ENCODE measurements at places on chromosomes 2 and 18. TPM values are rescaled to one million over a fixed set of nuclear protein-coding genes. Genes with fewer than 3 reads are reported as not detected.

CNTNAP5 gene
- total RNA-seq: not detected

DNA sequence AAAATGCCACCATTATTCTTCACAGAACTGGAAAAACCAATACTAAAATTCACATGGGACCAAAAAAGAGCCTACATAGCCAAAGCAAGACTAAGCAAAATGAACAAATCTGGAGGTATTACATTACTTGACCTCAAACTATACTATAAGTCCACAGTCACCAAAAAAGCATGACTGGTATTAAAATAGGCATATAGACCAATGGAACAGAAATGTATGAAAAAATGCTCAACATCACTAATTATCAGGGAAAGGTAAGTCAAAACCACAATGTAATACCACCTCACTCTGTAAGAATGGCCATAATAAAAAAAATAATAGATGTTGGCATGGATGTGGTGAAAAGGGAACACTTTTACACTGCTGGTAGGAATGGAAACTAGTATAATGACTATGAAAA lies 158.6 kb downstream of the CDH2 start:
- no peaks in the 10 kb centered on the region for H3K36me3 ChIP-seq
- no peak overlapping the region for H3K4me3 ChIP-seq
- no peaks in the 10 kb centered on the region for H3K4me1 ChIP-seq
- DNase-seq: no peak
- no peaks in the 10 kb centered on the region for H3K27me3 ChIP-seq
- H3K27ac ChIP-seq: no peak overlapping the region

EGR4 gene
- 1.9 TPM for total RNA-seq

DNA sequence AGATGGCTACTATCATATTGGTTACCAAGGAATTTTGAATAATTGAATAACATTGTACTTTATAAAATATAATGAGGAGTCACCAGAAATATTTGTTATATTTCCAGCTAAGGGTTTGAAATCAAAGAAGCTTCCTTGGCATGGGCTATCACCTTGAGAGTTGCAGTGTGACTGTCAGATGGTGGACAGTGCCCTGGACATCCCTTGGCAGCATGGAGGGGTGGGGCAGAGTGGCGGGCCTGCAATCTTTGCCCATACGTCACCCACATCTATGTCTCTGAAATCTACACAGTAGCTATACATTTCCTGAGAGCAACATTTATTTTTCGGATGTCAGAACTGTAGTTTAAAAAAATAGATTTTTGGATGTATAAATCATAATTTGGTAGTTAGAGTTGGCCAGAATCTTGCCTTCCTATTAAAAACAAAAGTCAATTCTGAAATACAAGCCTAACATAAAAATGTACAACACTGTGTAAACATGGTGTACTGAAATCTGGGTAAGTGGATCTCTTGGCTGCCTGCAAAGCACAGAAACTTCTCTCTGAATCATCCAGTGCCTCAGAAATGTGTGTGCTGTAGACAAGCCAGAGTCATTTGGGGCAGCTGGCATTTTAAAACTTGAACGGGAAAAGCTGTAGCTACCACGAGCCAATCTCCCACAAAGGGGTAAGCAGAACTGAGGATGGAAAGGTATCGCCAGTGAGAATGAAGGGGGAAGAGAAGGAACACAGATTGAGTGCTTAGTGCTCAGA lies 124.2 kb upstream of the ARHGAP28 start:
- H3K4me3 ChIP-seq: no peak overlapping the region
- H3K27me3 ChIP-seq: no peaks in the 10 kb centered on the region
- DNase-seq: no peak
- no peaks in the 10 kb centered on the region for H3K36me3 ChIP-seq
- no peak overlapping the region for H3K27ac ChIP-seq

DNA sequence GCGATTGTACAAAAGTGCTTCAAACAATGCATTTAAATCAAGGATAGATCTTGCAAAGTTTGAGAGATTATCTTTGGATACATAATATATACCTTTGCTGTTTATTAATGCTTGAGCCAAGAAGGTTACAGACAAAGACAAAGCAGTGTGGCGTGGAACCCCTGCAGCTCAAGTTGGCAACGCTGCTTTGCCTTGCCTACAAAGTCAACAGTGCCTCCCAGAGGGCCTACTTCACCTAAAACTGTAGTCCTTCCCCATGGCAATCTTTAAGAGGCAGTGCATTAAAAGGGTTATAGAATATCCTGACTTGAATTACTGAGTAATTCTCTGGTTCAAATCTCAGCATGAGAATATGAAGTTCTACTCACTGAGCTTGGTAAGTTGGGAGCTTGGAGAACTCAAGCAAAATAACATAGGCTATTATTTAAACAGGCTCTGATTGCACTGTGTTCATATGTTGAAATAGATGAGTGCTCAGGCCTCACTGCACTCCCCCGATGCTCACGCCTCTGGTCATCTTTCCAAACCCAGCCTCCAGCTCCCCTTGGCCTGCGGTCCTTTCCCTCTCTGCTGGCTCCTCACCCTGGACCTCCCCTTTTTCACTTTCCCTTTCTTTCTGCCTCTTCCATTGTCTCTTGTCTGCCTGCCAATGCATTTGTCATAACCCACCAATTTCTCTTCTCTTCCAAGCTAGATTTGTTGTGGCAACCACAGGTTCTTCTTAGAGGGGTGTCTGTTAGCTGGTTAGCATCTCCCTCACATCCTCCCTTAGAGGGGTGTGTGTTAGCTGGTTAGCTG lies 96.5 kb downstream of the MYT1L start:
- no peak overlapping the region for H3K4me3 ChIP-seq
- H3K27ac ChIP-seq: no peak overlapping the region
- no peaks in the 10 kb centered on the region for H3K27me3 ChIP-seq
- DNase-seq: no peak

LIMS4 gene
- 0.12 TPM for total RNA-seq

- peaks cover 2% of the 10 kb centered on the region for H3K27me3 ChIP-seq
- DNase-seq: no peak
- no peak overlapping the region for H3K4me3 ChIP-seq
- peaks cover 24% of the 10 kb centered on the region for H3K4me1 ChIP-seq
- no peak overlapping the region for H3K27ac ChIP-seq
- no peaks in the 10 kb centered on the region for H3K36me3 ChIP-seq
Measured at GRCh38 chr2:439556-440402, 151.9 kb upstream of the ALKAL2 start.

GRCh38 chr18:45690975-45691815 lies 32.8 kb upstream of the SLC14A1 start:
- peaks cover 31% of the 10 kb centered on the region for H3K4me1 ChIP-seq
- no peak overlapping the region for H3K4me3 ChIP-seq
- peak; percentile 55 for DNase-seq
- no peaks in the 10 kb centered on the region for H3K36me3 ChIP-seq
- peaks cover 44% of the 10 kb centered on the region for H3K27me3 ChIP-seq

DNA sequence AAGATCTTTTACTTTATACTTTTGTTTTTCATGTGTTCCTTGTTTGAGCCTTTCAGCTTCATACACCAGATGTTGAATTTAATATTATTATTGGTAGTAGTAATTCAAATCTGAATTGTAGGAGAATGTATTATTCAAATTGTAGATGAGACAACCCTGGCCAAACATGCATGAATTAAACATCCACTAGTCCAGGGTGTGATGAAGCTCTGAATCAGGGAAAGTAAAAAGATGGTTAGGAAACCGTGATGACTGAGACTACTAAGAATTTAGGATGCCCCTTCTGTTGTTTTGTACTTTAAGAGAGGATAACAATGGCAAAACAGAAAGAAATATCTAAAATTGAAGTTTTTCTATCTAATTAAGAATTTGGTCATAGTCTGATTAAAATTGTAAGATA lies 227.8 kb upstream of the CDH2 start:
- no peaks in the 10 kb centered on the region for H3K27me3 ChIP-seq
- no peak for DNase-seq
- no peak overlapping the region for H3K4me3 ChIP-seq
- H3K27ac ChIP-seq: no peak overlapping the region

DNA sequence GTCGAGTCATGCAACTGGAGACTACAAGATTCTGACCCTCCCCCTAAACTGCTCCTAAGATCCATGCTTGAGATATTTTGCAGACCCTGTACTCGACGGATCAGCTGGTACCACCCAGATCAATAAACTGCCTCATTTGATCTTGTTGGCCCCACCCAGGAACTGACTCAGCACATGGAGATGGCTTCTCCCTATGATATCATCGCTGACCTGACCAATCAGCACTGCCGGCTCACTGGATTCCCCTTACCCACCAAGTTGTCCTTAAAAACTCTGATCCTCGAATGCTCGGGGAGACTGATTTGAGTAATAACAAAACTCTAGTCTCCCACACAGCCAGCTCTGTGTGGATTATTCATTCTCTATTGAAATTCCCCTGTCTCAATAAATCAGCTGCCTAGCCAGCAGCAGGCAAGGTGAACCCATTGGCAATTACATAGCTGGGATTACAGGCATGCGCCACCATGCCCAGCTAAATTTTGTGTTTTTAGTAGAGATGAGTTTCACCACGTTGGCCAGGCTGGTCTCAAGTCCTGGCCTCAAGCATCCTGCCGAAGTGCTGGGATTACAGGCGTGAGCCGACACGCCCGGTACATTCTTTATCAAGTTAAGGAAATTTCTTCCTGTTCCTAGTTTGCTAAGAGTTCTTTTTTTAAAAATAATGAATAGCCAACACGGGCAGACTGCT lies 43.6 kb downstream of the VPS54 start:
- no peak for DNase-seq
- no peak overlapping the region for H3K27ac ChIP-seq
- peaks cover 13% of the 10 kb centered on the region for H3K4me1 ChIP-seq
- H3K27me3 ChIP-seq: no peaks in the 10 kb centered on the region
- no peak overlapping the region for H3K4me3 ChIP-seq
- H3K36me3 ChIP-seq: peaks cover 35% of the 10 kb centered on the region

DNA sequence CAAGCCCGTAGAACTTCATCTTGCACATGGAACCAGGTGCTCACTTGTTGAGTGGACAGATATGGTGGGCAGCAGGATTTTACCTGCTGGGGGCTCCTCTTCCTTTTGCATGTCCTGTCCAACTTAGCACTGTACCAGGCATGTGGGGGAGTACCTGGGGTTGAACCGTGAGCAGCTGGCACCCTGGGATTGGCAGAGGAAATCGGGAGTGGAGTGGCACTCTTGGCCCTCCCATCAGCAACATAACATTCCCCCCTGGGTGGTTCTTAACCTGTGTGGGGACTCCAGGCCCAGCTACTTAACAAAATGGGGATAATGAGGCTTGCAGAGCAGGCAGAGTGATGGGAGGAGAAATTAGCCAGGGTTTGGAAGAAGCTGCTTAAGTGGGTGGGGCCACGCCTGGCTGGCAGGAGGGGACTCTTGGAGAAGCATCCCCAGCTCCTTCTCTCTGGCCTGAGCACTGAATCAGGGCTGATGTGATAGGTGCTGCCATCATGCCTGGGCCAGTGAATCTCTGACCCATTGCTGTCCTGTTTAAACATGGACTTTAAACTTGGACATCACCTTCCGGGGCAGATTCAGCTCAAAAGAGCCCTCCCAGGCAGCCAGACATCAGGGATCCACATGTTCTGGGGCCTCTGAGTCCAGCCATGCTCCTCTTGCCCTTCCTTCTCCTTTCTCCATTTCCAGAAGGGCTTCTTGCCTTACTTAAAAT lies 15.5 kb downstream of the FOSL2 start:
- H3K4me1 ChIP-seq: peaks cover 66% of the 10 kb centered on the region
- H3K27ac ChIP-seq: peak overlapping the region; percentile 92
- H3K27me3 ChIP-seq: no peaks in the 10 kb centered on the region
- H3K36me3 ChIP-seq: peaks cover 69% of the 10 kb centered on the region
- no peak overlapping the region for H3K4me3 ChIP-seq
- no peak for DNase-seq

DNA sequence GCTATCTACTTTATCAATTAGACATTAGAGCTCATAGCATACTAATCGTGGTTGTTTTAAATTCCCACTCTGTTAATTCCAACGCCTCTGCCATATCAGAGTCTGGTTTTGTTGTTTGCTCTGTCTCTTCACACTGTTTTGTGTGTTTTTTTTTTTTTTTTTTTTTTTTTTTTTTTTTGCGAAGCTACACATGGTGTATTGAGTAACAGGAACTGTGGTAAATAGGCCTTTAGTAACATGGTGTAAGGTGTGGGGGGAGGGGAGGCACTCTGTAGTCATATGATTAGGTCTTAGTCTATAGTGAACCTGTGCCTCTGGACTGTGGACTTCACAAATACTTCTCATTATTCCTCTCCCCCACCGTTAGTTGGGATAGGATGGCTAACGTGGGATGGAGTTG lies 370.7 kb upstream of the RAB12 start:
- H3K27ac ChIP-seq: no peak overlapping the region
- H3K27me3 ChIP-seq: peaks cover 2% of the 10 kb centered on the region
- H3K4me1 ChIP-seq: no peaks in the 10 kb centered on the region
- no peaks in the 10 kb centered on the region for H3K36me3 ChIP-seq
- no peak overlapping the region for H3K4me3 ChIP-seq

DNA sequence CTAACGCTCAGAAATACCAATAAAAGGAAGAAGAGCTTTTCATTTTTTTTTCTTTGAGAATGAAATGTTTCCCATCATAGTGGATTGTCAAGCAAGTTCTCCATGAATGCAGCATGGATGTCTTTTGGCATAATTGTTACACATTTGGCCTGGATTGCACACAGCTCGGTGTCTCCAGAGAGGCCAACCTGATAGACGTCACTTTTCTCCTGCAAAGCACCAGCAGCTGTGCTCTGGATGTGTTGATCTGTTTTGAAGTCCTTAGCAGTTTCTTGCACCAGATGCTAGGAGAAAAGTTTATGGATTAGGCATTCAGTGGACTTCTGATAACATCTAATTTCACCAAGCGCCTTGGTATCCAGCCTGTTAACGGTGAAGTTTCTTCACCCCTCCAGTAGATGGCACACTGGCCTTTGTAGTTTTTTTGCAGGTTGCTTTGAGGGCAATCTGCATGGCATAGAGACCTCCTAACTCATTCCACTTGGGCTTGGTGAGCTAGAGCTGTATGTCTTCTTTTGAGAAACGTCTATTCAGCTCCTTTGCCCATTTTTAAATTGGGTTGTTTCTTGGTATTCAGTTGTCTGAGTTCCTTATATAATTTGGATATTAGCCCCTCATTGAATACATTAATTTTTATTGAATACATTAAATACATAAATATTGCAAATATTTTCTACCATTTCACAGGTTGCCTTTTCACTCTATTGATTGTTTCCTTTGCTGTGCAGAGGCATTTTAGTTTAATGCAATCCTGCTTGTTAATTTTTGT lies 59.7 kb downstream of the PTH2R start:
- no peaks in the 10 kb centered on the region for H3K4me1 ChIP-seq
- no peak overlapping the region for H3K4me3 ChIP-seq
- H3K27me3 ChIP-seq: no peaks in the 10 kb centered on the region
- no peaks in the 10 kb centered on the region for H3K36me3 ChIP-seq
- no peak for DNase-seq
